ENCODE measurements at places on chromosomes 16 and 17.

DNA sequence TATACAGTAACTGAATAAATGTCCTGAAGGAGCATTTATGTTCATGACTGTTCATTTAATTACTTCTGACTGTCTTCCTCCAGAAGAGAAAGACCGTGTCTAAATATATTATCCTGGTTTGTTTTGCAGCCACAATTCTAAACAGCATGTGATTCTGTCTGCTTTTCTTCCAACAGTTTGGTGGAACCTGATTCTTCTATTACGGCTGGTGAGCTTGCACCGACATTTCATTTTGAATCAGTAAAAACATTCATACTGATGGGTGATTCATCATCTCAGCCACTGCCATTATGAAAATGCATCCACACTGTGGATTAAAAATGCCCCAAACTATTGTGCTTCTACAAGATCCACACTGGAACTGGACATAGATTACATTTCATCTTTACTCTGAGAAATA lies 16.9 kb downstream of the KNOP1 start:
- no peak for DNase-seq

DNA sequence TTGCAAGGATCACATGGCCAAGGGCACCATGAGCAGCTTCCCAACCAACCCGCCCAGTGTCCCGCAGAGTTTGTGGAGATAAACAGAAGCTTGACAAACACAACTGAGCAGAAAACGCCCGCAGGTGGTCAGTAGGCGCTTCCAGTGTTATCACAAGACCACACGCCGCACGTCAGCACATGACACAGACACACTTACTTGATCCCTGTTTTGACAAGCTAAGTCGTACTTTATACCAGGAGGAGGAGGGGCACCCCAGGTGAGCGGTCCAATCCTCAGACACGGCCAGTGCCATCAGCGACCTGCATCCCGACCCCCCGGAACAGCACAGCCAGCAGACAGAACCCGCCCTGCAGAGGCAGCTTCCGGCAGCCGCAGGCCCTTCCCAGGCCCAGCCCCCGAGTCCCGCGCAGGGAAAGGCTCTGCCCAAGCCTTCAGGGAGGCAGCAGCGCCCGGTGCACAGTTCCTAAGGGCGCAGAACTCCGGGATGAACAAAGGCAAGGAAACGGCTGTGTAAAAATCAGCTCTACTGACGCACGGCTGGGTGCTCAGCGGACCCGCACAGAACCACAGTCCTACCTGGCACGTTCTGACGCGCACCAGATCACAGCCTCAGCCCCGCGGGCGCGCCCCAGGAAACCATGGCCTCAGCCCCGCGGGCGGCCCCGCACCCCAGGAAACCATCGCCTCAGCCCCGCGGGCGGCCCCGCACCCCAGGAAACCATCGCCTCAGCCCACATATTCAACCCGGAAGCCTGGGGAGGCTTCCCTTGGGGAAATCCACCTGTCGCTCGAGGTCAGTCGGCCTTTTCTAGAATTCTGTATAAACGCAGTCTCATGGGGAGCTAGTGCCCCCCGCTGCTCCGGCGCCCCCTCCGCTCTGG lies 27.8 kb downstream of the AXIN1 start:
- DNase-seq, result no peak

DNA sequence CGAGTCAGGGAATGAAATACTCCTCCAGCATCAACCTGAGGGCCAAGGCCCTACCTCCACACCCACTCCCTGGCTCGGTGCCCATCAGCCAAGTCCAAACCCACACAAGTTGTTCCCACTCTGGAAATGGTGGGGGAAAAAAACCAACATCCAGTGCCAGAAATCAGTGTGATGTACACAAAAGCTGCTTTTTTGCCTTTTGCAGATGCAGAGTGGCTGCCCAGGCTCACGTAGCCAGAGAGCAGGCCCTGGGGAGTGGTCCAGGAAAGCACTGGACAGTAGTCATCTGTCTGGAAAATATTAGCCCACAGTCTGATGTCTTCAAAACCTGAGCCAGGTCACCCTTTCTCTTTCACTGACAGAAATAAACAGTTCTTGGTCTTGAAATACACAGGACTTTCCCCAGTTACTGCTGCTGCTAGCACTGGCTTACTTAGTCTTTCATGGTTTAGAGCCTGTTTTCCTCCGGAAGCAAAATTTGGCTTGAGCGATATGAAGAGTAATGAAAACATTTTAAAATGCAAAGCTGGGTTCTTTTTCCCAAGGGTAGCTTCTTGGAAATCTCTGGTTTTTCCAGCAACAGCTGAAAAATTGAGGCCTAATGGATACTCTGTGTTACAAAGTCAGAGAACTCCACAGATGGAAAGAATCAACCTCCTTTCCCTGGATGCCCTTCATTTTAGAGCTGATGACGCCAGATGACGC lies 18.2 kb upstream of the NOS2 start:
- DNase-seq, result no peak

- no peak for DNase-seq
Measured at GRCh38 chr16:79403534-79403933, 197.0 kb downstream of the MAF start.

- DNase-seq, result no peak
Measured at GRCh38 chr17:75514919-75515495, 330 bp downstream of the CASKIN2 start.

GRCh38 chr17:82047379-82047778 lies 4.2 kb downstream of the RFNG start:
- no peak for DNase-seq
